DMS 273 treated with DMSO at 0.1 percent for 48 hours (cell line): ENCODE measurements at places on chromosomes 2 and 18.

- DNase-seq = no peak
Measured at GRCh38 chr2:186590350-186590758, 498 bp downstream of the ITGAV start.

DNA sequence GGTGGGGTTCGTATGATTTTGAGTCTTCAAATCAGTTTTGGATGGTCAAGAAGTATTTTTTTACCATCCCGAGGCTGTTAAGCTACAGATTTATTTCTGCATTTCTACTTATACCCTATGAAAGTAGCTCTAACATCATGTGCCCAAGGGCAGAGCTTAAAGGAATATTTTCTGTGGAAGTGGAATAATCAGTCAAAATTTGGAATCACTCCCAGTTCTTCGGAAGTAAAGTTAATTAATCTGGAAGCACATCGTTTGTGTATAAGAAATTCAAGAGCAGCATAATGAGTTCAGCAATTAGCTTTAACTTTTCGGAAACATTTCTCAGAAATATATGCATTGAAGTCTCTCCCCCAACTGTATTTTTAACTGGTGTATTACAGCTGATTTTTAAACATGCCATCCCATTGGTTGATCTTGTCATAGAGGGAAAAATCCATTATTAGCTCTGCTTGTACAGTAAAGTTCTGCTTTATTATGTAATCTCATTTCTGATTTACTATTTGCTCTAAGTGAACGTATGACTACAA is 510.1 kb downstream of the DCC start:
- no peak for DNase-seq

DNA sequence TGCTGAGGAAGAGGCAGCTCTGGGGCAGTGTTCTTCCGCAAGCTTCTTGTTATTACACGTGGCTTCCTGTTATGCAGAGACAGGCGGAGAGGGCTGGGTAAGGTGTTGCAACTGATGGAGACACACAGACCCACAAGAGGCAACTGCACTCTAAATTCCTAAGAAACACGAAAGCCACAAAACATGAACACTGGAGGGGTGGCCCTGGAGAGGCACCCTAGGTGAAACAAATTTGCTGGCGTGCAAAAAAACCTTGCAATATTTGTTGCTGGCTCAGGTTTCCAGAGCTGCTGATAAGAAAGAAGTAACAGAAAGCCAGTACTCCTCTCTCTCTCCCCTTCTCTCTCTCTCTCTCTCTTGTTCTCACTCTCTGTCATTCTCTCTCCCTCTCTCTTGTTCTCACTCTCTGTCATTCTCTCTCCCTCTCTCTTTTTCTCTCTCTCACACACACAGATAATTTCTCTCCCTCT is 31.8 kb downstream of the ARHGAP25 start:
- DNase-seq = no peak

DNA sequence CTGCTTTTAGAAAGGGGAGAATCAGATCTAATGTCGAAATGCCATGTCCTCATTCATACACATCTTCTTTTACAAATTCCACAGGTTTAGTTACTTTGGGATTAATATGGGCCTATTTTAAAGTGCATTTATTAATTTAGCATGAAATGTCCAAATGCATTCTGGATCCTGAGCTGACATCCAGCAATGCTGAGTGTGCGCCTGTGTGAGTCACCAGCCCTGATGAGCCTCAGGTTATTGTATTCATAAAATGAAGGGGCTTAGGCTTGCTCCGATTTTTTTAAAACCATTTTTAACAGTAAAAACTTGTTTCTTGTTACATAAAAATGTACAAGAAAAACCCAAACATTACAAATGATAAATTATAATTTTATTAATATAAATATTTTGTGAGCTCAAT is 94.1 kb downstream of the SH3YL1 start:
- no peak for DNase-seq

- DNase-seq = no peak
Measured at GRCh38 chr2:241637795-241638660, 535 bp downstream of the ATG4B start.

DNA sequence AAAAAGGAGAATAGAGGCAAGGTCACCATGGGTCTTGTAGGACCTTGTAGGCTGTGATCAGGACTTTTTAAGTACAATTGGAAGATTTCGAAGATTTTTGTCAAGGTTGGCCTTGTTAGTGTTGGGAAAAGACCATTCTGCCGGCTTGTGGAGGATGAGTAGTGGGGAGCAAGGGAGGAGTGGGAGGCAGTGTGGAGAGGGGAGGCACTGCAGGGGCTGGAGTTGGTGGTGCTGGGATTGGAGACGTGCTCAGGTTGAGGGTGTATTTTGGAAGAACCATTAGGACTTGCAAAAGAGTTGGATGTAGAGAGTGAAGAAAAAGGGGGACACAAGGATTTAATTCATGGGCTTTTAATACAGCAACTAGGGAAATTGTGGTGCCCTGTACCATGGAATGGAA is 397.1 kb downstream of the TSN start:
- no peak for DNase-seq

DNA sequence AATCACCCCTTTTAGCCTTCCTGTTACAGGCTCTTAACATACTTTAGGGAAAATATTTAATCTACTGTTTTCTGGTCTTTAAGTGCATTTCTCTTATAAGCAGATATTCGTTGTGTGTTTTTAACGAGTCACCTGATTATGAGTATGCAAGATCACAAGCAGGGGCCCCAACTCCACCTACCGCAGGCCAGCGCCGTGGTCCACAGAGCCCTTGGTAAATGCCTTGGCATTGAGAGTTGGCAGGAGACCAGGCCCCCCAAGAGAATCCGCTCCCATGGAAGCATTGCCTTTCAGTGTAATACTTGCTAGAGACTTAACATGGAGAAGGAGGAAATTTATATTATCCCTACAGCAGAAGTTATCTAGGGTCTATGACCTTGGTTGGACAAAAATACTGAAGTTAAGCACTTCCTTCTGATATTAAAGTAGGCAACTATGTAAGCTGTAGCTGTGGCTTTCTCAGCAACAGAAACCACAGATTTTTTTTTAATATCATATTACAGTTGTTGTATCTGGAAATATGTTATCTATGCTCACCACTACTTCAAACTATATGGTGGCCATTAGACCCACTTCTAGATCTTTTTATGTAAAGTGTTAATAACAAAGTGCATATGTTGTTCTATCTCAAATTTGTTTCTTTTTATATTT is 241.8 kb upstream of the MGAT5 start:
- no peak for DNase-seq

DNA sequence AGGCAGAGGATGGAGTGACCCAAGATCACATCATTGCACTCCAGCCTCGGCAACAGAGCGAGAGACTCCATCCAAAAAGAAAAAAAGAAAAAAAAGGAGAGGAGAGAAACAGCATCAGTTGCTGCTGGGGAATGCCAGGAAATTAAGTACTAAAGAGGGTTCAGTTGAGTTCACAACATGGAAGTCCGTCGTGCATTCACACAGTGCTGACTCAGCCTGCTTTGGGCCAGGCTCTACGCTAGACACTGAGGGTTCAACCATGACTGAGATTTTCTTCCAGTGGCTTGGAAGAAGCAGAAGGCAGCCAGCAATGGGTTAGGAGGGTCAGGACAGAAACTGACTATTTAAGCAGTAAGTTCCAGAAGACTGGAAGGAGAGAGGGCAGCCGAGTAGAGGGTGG is 108.8 kb downstream of the FMNL2 start:
- DNase-seq = no peak

- no peak for DNase-seq
Measured at GRCh38 chr2:223711596-223712326, 109.6 kb upstream of the SCG2 start.

DNA sequence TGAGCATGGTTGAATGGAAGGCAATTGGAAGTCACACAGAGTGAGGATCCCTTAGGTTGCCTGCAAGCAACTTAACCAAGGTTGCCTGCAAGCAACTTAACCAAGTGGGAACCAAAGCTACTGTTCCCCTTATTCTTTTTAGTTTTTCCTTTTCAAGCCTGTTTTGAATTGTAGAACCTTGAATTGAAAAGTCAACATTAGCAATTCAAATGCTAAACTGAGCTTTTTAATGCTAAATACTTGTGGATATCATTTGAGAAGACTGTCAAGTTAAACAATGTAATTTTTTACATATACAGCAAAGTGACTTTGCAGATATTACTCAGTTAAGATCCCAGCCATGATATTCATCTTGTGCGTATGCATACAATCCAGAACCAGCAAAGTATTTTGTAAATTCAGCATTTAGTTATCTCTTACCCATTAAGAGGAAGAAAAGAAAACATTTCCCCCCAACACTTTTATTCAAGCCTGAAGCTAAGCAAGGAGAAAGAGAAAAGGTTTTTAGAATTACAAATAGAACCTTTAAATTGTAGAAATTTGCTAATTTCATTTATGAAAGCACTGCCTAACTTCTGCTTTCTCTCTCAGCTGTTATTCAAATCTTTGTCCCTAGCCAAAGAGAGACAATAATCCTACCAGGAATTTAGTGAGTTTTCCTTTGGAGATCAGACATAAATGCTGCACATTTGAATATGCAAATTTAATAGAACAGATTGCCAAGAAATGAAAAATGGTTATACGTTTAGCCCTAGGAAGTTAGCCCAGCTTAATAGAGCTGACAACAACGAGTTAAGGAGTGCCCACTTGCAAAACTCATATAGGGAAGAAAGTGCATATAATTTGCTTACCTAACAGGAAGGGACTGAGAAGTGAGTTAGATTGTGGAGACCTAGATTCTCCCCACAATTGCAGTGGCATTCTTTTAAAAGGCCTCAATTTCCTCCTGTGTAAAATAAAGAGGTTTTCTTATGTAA is 643.2 kb upstream of the PIK3C3 start:
- DNase-seq = no peak

DNA sequence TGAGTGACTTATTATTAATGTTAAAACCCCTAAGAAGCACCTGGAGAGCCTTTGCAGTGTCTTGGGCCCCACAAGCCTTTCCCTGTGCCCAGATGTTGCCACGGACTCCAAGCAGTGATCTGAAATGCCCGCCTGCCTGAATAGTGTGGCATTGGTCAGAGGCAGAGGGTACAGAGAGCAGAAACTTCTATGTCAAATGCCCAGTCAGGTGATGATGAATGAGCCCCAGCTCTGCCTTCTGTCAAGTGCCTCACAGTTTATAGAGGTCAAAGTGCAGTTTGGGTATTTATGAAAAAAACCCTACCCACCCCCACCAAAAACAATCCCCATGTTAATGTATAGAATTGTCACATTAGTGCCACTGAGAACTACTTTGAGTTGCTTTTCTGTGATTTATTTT is 170.0 kb upstream of the SIX3 start:
- no peak for DNase-seq

GRCh38 chr2:145421841-145422240 is 901.9 kb upstream of the ZEB2 start:
- DNase-seq = no peak

DNA sequence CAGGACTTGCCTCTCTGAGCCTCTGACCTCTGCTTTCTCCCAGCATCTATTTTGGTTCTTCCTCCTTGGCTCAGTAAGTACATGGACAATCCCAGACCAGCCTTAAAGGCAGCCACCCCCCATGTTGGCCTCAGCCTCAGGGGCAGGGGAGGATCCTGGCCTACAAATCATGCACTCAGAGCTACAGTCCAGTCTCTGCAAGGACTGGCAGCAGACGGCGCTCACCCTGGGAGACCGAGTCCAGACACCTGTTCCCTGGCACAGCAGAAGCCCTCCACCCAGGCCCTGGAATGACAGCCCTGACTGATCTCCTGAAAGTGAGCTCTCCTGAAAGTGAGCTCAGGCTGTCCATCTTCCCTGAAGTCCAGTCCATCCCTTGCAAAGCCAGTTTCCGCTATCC is 25.7 kb upstream of the PTPN4 start:
- DNase-seq = no peak

DNA sequence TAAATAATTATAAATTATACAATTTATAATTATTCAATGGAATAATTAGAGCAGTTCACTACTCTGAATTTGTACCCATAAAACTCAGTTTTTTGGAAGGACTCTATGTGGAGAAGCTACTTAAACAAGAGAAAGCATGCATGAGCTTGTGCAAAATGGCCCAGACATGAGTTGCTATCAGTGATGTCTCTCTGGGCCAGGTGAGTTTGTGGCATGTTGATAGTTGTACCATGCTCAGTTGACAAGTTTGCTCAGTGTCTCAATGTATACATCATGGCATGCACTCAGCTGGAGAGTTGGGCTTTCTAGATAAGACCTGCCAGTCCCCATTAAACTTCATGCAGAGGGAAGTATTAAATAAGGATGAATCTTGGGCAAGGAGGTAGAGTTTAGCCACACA is 153.8 kb upstream of the TACR1 start:
- DNase-seq = no peak

- no peak for DNase-seq
Measured at GRCh38 chr2:124151691-124152090, 126.6 kb downstream of the CNTNAP5 start.

- no peak for DNase-seq
Measured at GRCh38 chr2:187107001-187107400, 258.0 kb upstream of the ZSWIM2 start.

- no peak for DNase-seq
Measured at GRCh38 chr2:205273627-205274026, 408.7 kb upstream of the NRP2 start.
